Activated CD4-positive, alpha-beta memory T cell treated with anti-CD3 and anti-CD28 coated beads for 36 hours (primary cell): ENCODE measurements at places on chromosomes 7 and 10. TPM values are rescaled to one million over a fixed set of nuclear protein-coding genes. Genes with fewer than 3 reads are reported as not detected.

GRCh38 chr7:90624225-90624911, 28.2 kb downstream of the CDK14 start:
- no peak for DNase-seq

DNA sequence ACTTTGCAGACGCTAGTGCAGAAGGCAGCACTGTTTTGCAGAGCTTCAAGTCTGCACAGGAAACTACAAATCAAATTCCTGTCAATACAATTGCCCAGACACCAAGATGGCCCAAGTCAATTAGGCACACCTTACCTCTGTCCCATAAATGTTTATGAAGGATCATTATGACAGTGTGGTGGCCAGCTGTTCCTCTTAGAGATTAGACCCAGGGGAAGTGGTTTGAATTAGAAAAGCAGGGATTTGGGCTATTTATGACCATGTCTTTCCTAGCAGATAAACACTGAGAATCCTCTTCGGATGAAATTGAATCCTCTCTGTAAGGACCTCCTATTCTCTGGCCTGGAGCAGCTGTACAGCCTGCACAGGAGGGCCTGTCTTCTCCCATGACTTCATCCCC, 9.9 kb upstream of the NEUROG3 start:
- DNase-seq: no peak

DNA sequence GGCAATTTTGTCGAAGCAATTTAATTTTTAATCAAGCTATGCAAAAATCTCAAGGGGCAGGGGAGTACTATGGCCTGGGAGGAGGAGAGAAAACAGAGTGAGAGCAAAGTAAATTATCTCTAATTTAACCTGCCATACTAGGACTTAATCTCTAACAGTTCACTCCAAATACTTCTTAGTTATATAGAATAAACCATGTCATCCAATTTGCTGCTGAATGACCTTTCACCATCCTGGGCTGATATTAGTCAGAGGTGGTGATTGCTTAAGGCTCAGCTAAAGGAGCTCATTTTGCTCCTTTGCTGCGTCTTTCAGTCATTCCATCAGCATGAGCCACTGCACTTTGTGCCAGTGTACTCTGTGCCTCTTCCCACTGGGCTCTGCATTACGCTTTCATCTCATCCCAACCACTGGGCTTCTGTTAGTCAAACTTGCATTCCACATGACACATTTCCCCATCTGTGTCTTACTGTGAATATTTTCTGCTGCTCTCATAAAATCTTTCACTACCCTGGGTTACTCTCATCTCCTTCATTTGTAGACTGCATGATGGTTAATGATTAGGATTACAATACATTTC, 84.3 kb downstream of the CD36 start:
- no peak for DNase-seq

NT5C2 gene
- total RNA-seq: 50.1 TPM

NPSR1 gene
- not detected for total RNA-seq

DNA sequence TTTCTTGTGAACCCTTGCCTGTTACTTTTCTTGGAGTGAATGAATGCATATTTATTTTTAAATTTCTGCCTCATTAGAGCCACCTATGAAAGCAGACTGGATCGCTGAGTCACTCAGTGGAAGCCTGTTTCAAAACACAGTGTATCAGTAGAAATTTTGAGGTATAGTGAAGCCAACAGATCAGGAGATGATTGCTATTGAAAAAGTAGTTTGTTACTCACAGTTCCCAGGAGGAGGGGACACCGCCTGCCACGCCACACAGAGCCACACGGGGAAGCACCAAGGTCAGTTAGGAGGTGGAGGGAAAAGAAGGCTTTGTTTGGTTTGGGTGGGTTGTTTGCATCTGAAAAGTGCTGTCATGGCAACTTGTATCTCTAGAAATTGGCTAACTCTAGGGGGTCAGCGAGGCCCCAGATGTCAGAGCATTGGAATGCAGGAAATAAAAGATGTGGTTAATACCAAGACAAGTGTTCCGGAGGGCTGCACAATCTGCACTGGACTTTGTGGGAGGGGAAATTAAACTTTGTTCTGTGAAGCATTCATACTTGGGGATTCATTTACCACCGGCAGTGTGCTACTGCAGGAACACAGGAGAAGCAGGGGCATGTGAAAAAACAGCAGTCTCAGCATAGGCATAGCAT, 106.4 kb upstream of the SDK1 start:
- DNase-seq: no peak
